ENCODE measurements at places on chromosomes 6 and 20. TPM values are rescaled to one million over a fixed set of nuclear protein-coding genes. Genes with fewer than 3 reads are reported as not detected.

The RNF8 gene
- total RNA-seq = 25.8 TPM

The KHDRBS2 gene
- not detected for total RNA-seq

The HFE gene
- total RNA-seq = 11.8 TPM

The GNMT gene
- total RNA-seq = 0.09 TPM

The KIF25 gene
- total RNA-seq = not detected

The SIGLEC1 gene
- total RNA-seq = 0.02 TPM

The LYRM4 gene
- 36.2 TPM for total RNA-seq

The NMBR gene
- not detected for total RNA-seq

The ALDH8A1 gene
- 0.17 TPM for total RNA-seq

The C20orf204 gene
- 0.10 TPM for total RNA-seq

The MOG gene
- total RNA-seq = not detected

The SASH1 gene
- 2.8 TPM for total RNA-seq

The POU5F1 gene
- 11.2 TPM for total RNA-seq

The AP5S1 gene
- total RNA-seq = 16.2 TPM

The RBBP8NL gene
- 0.91 TPM for total RNA-seq

The GJA10 gene
- not detected for total RNA-seq

The WFDC12 gene
- total RNA-seq = not detected

The RBPJL gene
- not detected for total RNA-seq

The ADGB gene
- total RNA-seq = not detected

Data from A549 treated with AZD2906 at 1 μM for 4 hours (cell line).